ENCODE measurements at places on chromosomes 7 and 10.
A peak's percentile ranks its signal among the peaks of the same experiment; 100 is the strongest.

- DNase-seq, result no peak
Measured at GRCh38 chr10:21285742-21286331, 239.6 kb downstream of the SKIDA1 start.

DNA sequence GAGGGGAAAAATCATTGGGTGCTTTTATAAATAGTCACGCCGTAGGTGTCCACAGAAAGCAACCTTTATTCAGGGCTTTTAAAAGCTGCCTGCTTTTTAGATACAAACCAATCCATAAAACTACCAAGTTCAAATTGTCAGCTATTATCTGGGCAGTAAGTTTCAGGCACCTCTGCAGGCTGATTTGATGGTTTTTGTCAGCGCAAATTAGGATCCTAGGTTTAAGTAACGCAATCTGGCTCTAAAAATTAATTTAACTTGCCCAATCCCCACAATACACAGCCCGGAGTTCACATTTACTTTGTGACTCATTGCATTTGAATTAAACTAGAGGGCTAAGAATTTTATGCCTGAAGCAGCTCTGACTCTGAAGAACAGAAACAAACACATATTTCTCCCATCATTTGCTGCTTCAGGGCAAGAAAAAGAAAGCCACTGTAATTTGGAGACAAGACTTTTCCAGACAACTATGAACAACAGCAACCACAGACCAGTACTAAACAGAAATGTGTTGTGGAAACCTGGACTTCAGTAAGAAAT lies 43.3 kb downstream of the NRP1 start:
- no peak for DNase-seq

DNA sequence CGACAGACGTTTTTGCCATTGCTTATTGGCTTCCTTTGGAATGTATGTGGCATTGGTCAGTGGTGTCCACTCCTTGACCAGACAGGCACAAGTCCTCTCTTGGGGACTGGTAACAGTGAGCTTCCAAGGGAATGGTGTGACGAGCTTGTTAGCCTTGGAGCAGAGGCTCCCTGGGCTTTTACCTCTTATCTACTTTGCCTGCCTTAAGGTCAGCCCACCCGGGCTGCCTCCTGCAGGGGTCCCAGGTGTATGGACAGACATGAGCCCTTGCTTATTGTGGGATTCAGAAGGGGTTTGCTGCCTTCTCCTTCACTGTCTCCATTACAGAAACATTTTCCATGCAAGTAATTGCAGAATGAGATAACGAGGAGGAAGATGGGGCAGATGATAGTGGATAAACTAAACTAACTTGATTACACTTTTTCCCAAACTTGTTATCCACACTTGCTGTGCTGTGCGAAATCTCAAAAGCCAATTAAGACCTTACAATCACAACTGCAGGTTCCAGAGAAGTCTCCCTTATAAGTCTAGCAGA lies 29.7 kb downstream of the PLPP4 start:
- DNase-seq, result no peak

- DNase-seq, result peak; percentile 77
Measured at GRCh38 chr10:110414548-110415309, 83.0 kb upstream of the DUSP5 start.

- no peak for DNase-seq
Measured at GRCh38 chr10:112429654-112430230, 17.0 kb downstream of the ZDHHC6 start.

GRCh38 chr7:24005517-24005916 lies 278.5 kb upstream of the NPY start:
- no peak for DNase-seq

- no peak for DNase-seq
Measured at GRCh38 chr10:98403812-98404504, 11.0 kb downstream of the PYROXD2 start.

GRCh38 chr7:155753446-155753965 lies 58.8 kb downstream of the SHH start:
- no peak for DNase-seq

DNA sequence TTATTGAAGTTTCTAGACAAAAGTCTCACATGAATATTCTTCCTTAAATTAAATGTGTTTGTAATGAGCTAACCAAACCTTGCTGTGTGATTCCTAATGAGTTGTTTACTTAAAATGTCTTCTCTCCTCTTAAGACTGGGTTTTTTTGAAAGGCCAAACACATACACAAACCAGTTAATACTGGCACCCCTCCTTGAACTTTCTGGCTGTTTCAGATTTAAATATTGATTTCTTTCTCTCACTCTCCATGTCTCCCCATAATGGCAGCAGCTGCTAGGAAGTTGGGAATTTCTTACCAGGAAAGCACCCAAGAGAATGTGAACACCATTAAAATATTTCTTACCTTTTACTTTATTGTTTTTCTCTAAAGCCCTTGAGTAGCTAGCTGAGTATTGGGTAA lies 11.4 kb upstream of the PTN start:
- DNase-seq, result no peak

GRCh38 chr7:157267956-157268355 lies 68.8 kb upstream of the DNAJB6 start:
- no peak for DNase-seq

- DNase-seq, result no peak
Measured at GRCh38 chr10:108003061-108003460, 838.6 kb upstream of the SORCS1 start.

GRCh38 chr10:131644864-131645658 lies 255.7 kb upstream of the PPP2R2D start:
- DNase-seq, result no peak
